ENCODE measurements at places on chromosomes 4 and X.
A peak's percentile ranks its signal among the peaks of the same experiment; 100 is the strongest.

GRCh38 chr4:125283707-125284279 lies 31.0 kb upstream of the FAT4 start:
- DNase-seq, result no peak

- DNase-seq, result no peak
Observed at GRCh38 chr4:188887905-188888304, 748.7 kb downstream of the TRIML1 start.

- DNase-seq, result no peak
Observed at GRCh38 chrX:38277136-38277535, 50.2 kb downstream of the RPGR start.

DNA sequence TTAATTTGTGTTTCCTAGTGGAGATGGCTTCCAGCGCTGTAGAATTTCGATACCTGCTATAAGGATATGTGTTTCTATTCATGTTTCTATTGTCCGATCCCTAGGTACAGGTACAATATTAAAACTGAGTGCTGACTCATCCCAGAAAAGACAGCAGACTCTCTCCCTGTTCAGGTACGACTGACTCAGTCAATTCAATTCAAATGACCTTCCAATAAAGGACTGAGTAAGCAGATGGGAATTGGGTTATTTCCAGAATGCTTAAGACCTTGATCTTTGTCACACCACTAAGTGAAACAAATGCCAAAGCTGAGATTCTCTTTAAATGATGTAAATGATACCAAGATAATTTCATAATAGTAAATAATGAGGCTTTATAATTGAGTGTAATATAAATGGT lies 1596.9 kb downstream of the RPA4 start:
- DNase-seq, result no peak

DNA sequence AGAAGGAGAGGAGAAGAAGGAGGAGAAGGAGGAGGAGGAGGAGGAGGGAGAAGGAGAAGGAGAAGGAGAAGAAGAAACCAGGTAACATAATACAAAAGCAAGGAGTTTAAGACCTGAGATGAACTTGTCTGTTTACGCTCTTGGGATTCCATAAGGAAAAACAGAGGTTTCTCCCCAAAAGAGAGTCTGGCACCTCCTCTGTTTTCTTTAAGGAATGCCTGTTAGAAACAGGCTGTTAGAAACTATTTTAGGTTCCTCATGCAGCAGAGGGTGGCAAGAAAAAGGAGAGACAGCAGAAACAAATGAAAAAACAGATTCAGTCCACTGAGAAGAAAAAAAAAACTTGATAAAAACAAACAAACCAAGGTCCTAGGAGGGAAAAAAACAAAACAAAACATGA lies 10.3 kb upstream of the FHDC1 start:
- no peak for DNase-seq

DNA sequence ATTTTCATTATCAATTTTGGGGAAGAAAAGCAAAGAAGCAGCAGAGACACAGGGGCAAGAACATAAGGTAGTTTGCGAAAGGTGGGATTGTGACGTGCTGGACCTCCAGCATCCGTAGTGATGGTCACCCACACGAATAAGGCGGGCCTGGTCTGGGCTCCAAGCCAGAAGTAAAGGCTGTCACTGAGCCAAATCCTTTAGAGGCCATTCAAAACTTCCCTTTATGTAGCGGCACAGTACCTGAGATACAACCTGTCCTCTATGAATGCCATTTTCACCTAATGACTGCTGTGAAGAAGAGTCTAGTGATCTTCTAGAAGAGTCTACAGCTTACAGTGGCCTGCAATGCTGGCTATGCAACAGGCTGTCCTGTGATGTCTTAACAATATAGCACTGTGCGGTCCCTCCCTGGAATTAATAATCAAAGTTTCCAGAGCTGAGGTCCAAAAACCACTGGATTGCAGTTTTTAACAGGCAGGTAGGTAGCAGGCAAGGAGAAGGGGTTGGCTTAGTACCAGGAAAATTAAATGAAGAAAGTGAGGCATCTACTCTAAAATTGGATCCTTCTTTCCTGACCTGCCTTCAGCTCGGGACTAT lies 56.2 kb downstream of the TRIML1 start:
- DNase-seq, result no peak

- no peak for DNase-seq
Observed at GRCh38 chr4:2948895-2949781, 14.1 kb downstream of the NOP14 start.

DNA sequence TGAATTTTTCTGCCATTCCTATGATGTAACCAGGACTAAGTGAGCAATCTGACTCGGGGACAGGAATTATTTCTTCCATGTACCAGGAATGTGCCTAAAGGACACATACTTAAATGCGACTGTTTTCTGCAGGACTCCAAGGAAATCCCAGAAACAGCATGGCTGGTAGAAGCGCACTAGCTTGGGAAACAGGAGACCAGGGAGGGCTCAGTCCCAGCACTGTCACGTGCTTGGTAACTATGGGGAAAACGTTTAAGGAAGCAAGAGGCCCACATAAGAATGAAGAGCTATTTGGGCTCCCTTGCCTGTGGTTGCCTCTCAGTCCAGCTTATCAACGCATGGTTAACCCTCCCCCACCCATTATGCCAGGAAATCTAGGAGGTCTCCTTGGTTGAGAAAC lies 19.6 kb downstream of the MPP1 start:
- no peak for DNase-seq

GRCh38 chrX:39941332-39941920 lies 156.3 kb downstream of the BCOR start:
- no peak for DNase-seq

DNA sequence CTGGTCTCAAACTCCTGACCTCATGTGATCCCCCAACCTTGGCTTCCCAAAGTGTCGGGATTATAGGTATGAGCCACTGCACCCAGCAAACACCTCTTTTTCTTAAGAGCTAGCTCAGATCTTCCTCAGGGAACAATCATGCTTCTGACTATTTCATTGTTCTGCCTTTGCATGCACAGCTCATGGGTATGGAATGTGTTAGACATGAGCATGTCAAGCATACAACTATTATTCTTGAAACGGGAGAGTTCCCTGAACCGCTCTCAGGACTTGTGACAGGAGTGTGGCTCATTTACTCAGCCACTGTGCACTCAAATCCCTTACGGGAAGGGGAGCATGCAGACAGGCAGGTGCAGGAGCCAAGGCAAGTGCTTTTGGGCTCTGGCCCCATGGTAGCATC lies 231.7 kb upstream of the TAPT1 start:
- no peak for DNase-seq

GRCh38 chr4:3473181-3473950 lies 10.3 kb downstream of the DOK7 start:
- DNase-seq, result no peak

- DNase-seq, result peak; percentile 31
Observed at GRCh38 chr4:22356987-22357596, 158.8 kb downstream of the ADGRA3 start.

- DNase-seq, result no peak
Observed at GRCh38 chr4:176034499-176034898, 31.1 kb upstream of the WDR17 start.

DNA sequence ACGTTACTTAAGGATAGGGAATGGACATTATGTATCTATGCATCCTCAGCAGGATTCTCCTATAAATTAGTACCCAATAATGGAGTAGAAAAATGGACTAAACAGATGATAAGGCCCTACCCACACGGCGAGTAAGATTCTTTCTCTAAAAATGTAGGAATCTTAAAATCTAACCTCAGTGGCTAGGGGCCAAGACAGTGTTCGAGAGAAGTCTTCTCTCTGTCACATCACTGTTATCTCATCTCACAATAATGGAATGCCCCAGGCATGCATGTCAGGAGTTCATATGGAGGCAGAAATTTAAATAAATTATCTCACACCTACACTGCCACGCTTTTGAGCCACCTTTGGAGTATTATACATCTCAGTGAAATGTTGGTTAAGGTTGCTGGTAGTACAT lies 132.9 kb downstream of the LDB2 start:
- no peak for DNase-seq

DNA sequence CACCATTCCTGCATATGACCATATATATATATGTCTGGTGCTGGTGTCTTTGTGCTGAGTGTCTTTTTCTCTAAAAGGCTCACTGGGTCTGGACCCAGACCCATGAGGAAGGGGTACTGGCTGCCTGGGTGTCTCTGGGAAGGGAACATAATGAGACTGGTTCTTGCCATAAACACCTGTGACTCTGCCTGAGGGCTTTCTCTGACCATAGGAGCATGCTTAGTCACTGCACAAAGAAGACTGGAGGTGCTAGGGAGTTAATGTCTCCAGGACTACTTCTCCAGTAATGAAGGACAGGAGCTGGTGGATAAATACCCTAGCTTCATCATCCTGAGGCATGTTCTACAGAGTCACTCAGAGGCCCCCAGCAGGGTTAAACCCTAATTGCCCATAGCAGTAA lies 47.1 kb upstream of the CASK start:
- no peak for DNase-seq

- no peak for DNase-seq
Observed at GRCh38 chrX:35444671-35445355, 353.3 kb upstream of the MAGEB16 start.

DNA sequence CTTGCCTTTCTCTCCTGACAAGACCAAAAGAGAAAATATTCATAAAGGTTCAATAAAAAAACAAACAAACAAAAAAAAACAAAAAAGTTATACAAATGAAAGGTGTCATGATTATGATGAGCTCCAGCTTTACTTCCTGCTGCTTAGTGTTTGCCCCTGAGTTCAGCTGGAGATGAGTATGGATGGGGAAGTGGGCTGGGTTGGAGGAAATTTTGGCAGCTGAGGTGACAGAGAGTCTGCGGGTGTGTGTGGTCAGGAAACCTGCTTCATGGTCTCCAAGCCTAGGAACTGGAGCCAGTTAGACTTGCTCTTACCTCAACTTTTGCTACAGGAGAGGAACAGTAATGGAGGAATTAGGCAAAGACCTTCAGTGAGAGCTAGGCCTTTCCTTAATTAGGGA lies 4.3 kb upstream of the CYSLTR1 start:
- no peak for DNase-seq

DNA sequence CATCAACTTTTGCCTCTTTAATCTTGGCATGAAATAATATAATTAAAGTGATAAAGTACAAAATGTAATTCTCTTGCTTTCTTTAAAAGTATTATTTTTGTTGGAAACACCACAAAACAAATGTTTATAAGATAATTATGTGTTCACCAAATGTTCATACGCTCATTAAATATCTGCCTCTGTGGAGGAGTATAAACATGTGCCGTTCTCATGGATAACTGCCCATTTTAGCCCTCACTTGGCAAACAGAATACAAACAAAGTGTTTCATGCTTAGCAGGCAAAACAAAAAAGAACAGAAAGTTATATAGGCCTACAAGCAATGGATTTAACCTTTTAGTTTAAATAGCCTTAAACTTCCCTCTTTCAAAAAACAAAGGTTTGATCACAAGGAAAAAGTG lies 800.5 kb upstream of the DIAPH2 start:
- DNase-seq, result no peak

- no peak for DNase-seq
Observed at GRCh38 chr4:24529555-24529954, 54.8 kb downstream of the DHX15 start.

GRCh38 chr4:59217910-59218631 lies 1982.1 kb upstream of the ADGRL3 start:
- DNase-seq, result no peak

- DNase-seq, result no peak
Observed at GRCh38 chr4:124178449-124179021, 534.0 kb downstream of the ANKRD50 start.

DNA sequence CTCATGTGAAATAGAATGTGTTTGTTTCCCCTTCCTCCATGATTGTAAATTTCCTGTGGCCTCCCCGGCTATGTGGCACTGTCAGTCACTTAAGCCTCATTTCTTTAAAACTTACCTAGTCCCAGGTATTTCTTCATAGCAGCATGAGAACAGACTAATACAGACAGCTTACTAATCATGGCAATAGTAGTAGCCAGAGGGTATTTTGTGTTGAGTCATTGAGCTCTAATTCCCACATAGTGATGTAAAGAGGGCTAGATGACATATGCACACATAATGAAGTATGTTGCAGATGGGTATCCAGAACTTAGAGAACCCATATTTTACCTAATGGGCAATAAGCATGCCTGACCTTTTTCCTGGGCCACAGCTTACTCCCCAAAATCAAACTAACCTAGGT lies 1197.2 kb downstream of the PCDH7 start:
- DNase-seq, result no peak

- no peak for DNase-seq
Observed at GRCh38 chr4:98555798-98556445, 102.5 kb downstream of the TSPAN5 start.

GRCh38 chr4:19009881-19010280 lies 988.3 kb upstream of the LCORL start:
- DNase-seq, result no peak

DNA sequence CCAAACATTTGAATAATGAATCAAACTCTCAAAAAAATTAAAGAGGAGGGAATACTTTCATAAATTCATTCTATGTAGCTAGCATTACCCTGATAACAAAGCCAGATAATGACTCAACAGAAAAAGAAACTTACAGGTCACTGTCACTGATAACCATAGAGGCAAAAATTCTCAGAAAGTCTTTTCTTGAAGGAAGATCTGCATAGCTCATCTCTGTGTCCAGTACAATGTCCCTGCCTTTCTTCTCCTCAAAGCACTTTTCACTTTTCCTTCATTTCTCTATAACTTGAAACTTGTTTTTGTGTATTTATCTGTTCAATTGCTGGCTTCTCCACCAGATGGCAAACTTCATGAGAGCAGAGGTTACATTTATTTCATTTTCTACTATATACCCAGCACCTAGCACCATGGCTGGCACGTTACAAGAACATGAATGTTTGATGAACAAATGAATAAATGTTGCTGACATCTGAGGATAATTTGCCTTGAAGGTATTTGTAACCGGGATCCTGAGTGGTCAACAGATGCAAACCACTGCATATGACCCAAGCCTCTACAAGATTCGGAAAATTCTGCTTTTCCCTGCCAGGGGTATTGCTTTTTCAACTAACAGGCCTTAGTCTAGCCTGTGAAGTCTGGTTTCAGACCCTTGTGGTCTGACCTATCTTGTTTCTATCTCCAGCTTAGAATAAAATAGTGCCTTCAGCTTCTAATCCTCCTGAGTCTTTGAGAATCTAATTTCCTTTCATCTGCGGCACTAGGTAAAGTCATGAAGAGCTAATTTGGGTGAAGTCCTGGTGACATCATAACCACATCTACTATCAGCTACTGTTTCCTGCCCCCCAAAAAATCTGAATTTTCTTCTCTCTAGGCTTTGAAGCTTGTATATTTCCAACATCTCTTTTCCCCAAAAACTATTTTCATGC lies 52.5 kb upstream of the ANTXR2 start:
- no peak for DNase-seq

GRCh38 chrX:74613370-74614092 lies 893 bp downstream of the RLIM start:
- no peak for DNase-seq

DNA sequence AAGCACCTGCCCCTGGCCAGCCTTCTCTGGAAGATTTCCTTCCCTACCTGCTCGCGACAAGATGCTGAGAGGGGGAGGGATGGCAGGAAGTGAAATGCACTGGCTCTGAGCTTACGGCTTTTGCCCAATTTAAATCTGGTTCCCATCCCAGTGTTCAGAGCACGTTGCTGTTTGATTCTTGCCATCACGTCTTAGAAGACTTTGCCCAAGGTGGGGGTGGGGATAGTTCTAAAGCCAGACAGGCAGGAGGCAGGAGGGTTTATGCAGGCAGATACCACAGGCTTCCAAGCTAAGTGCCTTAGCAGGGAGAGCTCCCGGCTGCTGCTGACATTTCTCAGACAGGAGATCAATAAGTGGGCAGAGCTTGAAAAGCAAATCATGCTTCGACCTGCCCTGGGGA lies 393.9 kb downstream of the MID1IP1 start:
- DNase-seq, result no peak
